GM12891 (cell line): ENCODE measurements at places on chromosomes 6 and 20.

DNA sequence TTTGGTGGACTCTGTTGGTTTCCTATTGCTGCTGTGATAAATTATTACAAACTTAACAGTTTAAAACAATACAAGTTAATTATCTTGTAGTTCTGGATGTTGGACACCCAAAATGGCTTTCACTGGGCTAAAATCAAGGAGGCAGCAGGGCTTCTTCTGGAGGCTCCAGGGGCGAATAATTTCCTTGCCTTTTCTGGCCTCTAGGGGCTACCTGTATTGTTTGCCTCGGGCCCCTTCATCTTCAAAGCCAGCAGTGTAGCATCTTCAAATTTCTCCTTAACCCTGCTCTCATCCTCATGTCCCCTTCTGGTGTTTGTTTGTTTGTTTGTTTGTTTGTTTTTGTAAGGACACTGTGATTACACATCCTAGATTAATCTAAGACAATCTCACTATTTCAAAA, 60.5 kb upstream of the ANKEF1 start:
- no peak for DNase-seq

GRCh38 chr6:75278474-75279077, 6.0 kb downstream of the TMEM30A start:
- no peak for DNase-seq

- DNase-seq, result no peak
Observed at GRCh38 chr20:6045566-6045965, 8.3 kb downstream of the LRRN4 start.

GRCh38 chr20:9829835-9830234, 9.0 kb downstream of the PAK5 start:
- no peak for DNase-seq

GRCh38 chr20:48474022-48474421, 353.8 kb downstream of the PREX1 start:
- DNase-seq, result no peak

DNA sequence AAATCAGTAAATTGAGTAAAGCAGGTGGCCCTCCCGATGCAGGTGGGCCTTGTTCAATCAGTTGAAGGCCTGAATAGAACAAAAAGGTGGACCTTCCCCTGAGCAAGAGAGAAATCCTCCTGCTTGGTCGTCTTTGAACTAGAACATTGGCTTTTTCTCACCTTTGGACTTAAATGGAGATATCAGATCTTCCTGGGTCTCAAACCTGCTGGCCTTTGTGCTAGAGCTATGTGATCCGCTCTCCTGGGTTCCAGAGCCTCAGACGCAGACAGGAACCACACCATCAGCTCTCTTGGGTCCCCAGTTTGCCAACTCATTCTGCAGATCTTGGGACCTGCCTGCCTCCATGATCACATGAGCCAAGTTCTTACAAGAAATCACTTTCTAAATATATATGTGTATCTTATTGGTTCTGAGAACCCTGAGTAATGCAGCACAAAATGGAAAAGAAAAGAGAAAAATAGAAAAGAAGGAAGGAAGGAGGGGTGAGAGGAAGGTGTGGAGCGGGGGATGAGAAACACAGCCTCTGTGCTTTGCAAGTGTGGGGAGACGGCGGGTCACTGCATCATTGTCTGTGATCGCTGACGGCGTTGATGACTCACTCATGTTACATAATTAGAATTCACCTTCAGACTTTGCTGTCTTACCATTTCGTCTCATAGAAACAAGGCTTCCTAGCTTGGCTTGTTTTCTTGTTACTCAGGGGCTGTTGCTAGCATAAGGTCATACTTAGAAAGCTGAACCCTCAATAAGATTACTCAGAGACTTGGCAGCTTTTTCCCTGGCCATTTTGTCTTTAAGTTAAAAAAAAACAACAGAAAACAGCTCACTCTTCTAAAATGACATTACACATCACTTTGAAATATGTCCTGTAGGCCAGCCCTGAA, 85.7 kb upstream of the NEDD9 start:
- DNase-seq, result no peak

DNA sequence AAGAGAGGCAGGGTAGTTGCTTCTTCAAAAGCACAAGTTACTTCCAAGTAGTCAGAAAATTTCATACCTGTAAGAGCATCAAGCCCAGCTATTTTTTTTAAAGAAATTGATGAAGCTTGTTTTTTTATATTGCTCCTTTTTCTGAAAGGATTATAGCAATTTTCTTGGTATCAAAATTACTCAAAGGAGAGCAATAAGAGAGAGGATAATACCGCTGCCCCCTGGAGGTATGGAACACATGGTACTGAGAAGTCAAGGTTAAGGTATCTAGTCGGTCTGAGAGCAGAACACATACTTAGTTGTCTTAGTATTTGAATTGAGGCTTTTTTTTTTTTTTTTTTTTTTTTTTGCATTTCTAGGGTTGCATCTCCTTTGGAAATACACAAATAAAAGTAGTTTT, 59.4 kb downstream of the ADGRF5 start:
- no peak for DNase-seq

- DNase-seq, result no peak
Observed at GRCh38 chr6:129936329-129937165, 75.4 kb upstream of the TMEM244 start.

DNA sequence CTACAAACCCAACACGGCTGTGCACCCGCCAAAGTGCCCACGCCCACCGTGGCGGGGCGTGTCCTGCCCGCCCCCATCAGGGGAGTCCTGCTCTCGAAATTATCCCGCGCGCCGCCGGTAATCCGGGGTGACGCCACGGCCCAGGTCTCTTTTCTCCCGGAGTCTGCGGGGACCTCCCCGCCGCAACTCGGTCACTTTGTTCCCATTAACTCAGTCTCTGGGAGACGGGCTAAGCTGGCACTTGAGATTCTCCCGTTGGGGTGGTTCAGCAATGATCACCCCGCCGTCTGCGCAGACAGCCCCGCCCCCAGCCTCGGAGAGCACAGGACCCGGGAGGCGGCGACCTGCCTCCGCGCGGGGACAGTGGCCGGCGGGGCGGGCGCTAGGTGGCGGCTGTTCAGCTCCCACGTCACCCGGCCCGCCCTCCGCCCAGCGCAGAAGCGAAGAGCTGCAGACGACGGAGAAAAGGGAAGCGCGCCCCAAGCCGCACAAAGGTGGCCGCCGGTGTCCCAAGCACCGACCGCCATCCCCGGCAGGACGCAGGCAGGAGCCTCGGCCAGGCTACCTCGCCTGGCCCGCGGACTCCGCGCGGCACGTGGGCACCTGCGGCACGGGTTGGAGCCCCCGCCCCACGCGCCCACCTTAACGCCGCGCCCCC, 31.5 kb downstream of the SF3B5 start:
- peak; percentile 83 for DNase-seq

DNA sequence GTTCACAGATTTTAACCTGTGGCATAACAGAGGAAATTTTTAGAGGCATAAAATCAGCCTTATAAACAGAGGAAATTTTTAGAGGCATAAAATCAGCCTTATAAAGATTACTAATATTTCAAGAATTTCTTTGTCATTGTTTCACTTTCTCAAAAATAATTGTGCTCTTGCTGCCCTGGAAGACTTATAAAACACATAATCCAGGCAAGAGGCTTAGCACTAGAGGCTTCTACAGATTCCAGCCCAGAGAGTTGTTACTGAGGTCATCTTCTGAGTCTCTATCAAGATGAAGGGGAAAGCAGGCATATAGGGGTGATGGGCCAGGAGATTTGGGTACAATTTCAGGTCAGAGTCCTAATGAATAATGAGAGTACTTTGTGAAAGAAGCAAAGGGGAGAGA, 85.7 kb downstream of the RFPL4B start:
- no peak for DNase-seq
